ENCODE measurements at places on chromosomes 12 and 14.

DNA sequence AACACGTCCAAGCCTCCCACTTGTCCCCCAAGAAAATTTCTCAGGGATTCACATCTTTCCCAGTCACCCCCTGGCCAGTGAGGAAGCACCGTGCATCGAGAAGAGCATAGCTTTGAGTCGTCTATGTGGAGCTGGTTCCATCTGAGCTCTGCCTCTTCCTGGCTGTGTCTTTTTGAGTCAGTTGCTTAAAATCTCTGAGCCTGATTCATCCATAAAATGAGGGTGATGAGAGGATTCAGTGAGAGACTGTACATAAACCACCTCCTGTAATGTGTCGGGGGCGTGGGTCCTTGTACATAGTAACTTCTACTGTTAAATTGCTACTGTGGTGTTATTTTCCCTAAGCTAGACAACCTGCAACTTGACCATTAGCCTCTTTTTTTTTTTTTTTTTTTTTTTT lies 13.8 kb downstream of the CD9 start:
- no peak for DNase-seq

DNA sequence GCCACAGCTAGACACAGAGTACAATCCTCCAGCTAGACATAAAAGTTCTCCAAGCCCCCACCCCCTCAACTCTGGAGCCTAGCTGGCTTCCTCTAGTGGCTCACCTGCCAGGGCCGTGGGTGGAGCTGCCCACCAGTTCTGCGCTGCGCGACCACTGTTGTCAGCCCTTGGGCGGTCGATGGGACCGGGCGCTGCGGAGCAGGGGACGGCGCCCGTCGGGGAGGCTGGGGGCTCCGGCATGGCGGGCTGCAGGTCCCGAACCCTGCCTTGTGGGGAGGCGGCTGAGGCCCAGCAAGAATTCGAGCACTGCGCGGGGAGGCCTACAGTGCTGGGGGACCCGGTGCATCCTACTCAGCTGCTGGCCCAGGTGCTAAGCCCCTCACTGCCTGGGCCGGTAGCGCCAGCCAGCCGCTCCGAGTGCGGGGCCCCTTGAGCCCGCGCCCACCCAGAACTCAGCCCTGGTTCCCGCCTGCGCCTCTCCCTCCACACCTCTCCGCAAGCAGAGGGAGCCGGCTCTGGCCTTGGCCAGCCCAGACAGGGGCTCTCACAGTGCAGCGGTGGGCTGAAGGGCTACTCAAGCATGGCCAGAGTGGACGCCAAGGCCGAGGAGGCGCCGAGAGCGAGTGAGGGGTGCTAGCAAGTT lies 51.0 kb downstream of the RTN1 start:
- no peak for DNase-seq

- DNase-seq: no peak
These were observed 87.8 kb upstream of the EEA1 start for GRCh38 chr12:93016752-93017350.

DNA sequence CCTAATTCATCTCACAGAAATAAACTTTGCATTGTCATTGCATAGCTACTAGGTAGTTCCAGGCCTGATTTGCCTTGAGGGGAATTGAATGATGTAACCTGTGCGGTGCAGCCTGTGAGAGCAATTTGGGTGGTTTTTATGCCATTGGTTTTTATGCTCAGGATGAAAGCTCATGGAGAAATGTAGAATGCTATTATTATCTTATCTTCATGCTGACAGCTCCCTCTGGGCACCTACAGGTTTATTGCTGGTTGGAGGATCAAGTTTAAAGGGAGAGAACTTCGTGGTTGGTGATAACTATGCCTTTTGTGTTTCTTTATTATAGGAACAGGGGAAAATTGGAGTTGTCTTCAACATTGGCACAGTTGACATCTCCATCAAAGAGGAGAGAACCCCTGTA lies 547.9 kb downstream of the DIO2 start:
- no peak for DNase-seq

DNA sequence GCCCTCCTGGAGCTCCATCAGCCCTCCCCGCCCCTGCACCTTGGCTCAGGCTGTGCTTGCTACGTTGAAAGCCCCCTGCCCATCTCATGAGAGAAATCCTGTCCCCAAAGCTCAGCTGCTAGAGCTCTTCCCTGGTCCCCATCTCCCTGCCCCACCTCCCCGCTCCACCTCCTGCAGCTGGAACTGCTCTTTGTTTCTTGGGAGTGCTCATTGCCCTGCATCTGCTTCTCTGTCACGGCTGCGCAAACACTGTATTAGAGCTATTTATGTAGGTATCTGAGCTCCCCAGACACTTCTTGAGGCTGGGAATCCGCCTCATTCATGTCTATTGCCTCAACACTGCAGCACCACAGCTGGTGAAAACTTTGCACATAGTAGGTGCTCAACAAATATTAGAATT lies 32.8 kb upstream of the PRIMA1 start:
- no peak for DNase-seq

- no peak for DNase-seq
These were observed 94.3 kb downstream of the SLC25A21 start for GRCh38 chr14:37078131-37078530.

GRCh38 chr14:81990312-81990761 lies 456.7 kb upstream of the SEL1L start:
- DNase-seq: peak; percentile 13

GRCh38 chr14:104567141-104567956 lies 12.2 kb upstream of the C14orf180 start:
- no peak for DNase-seq

DNA sequence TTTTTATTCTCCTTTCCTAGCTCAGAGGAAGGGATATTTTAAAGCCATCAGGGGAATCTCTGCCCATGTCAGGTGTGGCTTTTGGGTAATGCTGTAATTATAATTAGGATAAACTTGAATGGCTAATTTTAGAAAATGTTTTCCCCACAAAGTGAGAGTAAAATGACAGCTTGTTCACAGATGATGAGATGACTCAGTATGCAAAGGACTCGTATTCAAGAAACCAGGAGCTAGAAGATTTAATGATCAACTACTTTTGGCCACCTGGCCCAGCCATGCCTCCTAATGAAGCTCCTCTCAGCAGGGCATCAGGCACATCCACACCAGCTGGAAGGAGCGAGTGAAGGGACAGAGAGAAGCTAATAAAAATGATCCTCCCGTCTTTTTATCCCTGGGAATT lies 29.0 kb upstream of the PLEKHG7 start:
- no peak for DNase-seq

DNA sequence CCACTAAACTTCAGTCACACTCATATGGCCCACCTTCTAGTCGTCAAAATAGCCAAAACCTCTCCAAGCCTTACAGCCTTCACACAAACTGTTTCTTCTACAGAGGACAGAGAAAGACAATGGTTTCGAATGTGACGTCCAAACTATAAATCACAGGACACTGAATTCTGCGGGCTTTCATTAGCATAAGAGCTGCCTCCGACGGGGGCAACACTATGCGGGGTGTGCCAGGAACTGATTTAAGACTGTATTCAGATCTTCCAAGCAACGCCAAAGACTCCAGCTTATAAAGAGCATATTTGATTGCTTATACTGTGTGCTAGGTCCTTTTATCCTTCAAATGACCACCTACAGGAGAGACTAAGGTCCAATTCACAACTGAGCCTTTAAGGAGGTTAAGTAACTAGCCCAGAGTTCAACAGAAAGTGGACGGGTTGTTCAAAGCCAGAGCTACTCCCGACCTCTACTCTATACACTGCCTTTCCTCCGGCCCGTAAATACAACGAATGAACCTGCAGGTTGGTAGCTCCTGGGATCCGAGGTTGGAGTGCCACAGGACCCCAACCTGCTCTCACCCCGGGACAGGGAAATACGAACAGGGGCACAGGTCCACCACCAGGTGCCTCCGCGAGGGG lies 575 bp downstream of the L2HGDH start:
- peak; percentile 4 for DNase-seq

- DNase-seq: no peak
These were observed 137.0 kb upstream of the CDKN3 start for GRCh38 chr14:54259821-54260220.

DNA sequence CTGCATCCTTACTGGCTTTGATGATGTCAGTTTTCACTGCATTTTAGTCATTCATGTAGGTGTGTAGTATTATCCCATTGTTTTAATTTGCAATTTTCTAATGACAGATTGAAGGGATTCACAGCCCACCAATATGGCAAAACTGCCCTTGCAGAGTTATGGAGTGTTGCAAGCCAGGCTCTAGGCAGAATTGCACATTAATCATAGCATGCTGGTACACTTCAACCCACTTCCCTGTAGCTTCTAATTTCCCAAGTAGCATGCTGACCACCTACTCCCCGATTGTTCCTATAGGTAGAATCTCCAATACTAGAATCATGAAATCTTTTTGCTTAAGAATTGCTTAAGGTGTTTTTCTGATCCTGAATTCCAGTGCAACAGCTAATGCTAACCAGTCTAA lies 5.2 kb upstream of the RNASE6 start:
- DNase-seq: no peak

DNA sequence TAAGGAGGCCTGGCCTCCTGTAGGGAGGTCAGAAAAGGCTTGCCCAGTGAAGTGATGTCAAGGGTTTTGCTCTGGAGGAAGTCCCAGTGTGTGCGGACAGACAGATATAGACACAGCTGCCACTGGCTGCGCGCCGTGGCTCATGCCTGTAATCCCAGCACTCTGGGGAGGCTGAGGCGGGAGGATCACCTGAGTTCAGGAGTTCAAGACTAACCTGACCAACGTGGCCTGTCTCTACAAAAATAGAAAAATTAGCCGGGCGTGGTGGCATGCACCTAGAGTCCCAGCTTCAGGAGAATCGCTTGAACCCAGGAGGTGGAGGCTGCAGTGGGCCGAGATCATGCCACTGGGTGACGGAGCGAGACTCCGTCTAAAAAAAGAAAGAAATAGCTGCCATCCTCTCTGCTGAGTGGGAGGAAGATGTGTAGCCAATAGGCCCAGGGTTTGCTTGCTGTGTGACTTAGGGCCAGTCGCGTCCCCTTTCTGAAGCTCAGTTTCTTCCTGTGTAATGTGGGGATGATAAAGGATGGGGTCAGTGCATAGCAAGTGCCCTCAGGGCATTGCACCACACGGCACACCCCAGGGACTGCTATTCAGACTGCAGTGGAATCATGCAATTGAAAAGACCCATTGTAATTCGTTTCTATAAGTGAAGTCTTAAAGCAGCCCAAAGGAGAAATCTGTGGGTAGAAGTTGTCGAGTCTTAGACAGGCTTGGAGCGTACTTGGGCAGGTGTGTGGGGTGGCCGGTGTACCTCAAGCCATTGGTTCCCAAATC lies 18.7 kb upstream of the MLEC start:
- DNase-seq: no peak

GRCh38 chr12:105741786-105742566 lies 396.8 kb downstream of the NUAK1 start:
- no peak for DNase-seq

GRCh38 chr14:85619851-85620250 lies 89.9 kb downstream of the FLRT2 start:
- DNase-seq: no peak

DNA sequence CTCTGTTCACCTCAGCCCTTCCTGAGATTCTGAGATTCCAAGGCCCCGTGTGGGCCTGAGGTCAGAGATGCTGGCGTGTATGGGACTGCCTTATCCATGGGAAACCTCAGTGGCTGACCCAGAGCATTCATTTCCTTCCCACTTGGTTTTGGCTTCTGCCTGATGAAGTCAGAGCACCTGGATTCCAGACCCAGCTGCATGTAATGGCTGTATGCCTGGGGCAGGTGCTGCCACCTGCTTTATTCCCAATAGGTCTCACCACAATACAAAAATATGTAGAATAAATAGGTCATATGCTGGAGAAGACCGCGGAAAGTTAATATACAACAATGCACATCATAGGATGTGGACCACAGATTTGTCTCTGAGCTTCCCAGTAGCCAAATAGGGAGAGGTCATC lies 25.6 kb downstream of the FIGNL2 start:
- no peak for DNase-seq

Data from CD4-positive, alpha-beta memory T cell (primary cell).